NCI-H446 (cell line): ENCODE measurements at places on chromosomes 1 and 21.

DNA sequence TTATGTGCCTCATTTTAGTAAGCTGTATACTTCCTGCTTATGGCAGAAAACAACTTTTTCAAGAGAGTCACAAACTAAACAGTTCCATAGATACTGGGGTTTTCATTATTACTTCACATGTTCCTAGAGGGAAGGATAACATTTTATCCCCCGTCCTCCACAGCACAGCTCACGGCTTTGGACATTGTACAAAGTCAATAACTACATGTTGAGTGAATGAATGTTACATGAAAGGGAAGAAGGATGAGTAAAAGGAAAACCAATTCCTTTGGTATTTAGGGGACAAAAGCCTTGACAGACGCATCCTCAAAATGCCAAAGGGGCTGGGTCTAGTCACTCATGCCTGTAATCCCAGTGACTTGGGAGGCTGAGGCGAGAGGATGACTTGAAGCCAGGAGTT lies 14.8 kb downstream of the PI4KB start:
- no peak for DNase-seq

- no peak for DNase-seq
Observed at GRCh38 chr1:182965096-182965495, 12.1 kb upstream of the SHCBP1L start.

GRCh38 chr21:33249331-33250002 lies 16.7 kb upstream of the IL10RB start:
- no peak for DNase-seq

DNA sequence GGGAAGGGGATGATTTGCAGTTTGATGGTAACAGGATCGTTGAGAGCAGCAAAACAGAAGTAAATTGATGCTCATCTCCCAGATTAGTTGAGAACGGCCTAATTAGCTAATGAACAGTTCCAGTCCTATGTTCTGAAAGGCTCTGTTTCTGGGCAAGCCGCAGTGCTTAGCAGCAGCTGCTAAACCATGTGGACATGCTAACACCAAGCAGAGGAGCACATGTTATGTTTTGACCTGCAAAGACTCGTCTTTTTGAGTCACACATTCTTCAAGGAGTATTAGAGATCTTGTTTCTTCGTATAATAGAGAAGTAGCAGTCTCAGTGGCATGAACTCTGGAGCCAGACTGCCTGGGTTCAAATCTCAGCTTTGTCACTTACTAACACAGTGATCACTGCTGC lies 58.1 kb downstream of the CACNA1E start:
- no peak for DNase-seq

- no peak for DNase-seq
Observed at GRCh38 chr1:115727706-115728249, 40.7 kb downstream of the CASQ2 start.

DNA sequence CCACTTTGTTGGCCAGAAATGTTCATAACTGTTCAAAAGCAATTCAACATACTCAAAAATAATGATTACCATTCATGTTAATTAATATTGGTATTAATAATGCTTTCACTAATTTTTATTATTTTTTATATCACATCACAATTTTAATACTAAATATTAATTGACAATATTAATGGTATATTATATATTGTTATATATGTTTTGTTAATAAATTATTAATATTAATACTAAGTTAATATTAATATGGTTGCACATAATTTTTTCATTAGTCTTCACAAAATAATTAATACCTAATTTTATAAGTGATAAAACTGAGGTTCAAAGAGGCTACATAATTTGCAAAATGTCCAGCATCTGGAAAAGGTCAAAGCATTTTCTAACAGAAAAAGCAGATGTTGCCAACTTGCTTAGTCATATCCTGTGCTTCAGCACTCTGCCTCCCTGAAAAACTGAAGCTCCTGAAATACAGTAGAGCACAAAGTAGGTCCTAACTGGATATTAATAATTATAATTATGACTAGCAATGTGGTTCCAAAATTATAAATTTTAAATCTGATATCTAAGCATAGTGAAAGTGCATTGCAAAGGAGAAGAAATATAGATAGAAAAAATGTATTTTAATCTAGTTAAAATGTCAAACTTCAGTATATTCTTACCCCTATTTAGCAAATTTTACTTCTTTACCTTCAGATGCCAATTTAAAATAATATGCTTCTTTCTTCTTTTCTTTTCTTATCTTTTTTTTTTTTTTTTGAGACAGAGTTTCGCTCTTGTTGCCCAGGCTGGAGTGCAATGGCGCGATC lies 123.2 kb upstream of the TNFSF4 start:
- no peak for DNase-seq
